ENCODE measurements at places on chromosomes 11 and 22. TPM values are rescaled to one million over a fixed set of nuclear protein-coding genes. Genes with fewer than 3 reads are reported as not detected.
A peak's percentile ranks its signal among the peaks of the same experiment; 100 is the strongest.

DNA sequence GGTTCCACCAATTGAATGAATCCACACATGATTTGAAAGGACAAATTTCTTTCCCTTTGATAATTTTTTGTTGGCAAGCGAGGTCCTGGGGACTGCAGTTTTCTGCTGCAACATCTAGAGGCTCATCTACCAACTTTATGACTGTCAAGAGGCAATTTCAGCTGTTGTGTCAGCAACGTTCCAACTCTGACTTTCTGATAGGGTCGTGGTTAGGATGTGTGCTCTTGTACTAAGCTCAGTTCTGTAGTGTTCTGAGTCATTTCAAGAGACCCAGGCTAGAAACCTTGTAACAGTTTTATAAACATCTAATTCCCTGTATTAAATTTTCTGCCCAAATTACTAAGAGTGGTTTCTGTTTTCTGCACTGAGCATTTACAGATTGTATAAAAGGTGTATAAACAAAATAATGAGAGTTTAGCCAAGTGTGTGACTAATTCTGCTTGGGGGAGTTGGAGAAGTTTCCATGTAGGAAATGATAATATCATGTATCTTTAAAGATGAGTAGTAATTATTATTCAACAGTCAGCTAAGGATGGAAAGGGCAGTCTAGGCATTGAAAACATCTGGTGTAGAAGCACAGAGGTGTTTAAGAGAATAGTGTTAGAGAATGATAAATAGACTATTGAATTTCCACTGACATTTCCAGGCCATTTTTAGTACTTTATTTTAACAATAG, 72.2 kb downstream of the RBMXL2 start:
- no peaks in the 10 kb centered on the region for H3K4me1 ChIP-seq
- H3K4me3 ChIP-seq: no peak overlapping the region
- no peak for DNase-seq
- H3K36me3 ChIP-seq: no peaks in the 10 kb centered on the region
- H3K27me3 ChIP-seq: no peaks in the 10 kb centered on the region

GRCh38 chr11:68315171-68315920, 3.0 kb downstream of the LRP5 start:
- no peak overlapping the region for H3K4me3 ChIP-seq
- H3K36me3 ChIP-seq: no peaks in the 10 kb centered on the region
- DNase-seq: no peak

DNA sequence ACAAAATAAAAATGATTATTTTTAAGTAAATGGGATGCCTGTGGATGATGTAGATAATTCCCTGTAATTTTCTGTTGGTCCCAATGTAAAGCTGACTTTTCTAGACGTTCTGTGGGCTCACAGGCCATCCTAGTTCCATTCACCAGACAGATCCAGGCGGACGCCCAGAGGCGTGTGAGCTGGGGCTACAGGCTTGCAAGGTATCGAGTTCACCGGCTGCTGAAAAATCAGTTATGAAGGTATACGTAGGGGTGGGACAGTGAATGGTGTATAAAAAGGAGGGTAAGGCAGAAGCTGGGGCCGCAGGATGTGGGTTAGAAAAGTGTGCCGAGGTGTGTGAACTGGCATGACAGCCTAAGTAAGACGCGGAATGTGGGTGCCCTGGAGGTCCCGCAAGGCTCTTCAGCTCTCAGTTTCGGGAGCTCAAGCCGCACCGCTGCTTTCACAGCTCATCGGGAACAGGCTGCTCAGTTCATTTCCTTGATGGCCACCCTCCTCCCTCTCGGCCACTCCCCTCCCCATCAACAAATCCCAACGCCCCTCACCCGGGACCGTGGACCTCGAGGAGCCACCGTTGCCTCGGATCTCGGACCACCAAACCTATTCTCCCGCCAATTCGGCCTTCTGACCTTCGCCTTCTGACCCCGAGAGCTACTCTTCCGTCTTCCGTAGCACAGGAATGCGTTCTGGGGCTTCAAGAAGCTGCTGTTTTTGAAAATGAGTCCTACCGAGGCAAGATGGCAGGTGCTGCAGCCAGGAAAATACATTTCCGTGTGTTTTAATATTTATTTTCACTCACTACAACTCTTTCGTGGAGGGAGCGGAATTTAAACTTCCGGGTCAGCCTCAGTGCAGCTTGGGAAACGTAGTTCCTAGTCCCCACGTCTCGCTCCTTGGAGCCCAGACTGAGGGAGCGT, at the start of gene XNDC1N:
Gene XNDC1N (minus strand): TSS at position 775 of the 917 bp plus-strand sequence. CDS start 5,241 bp downstream, outside the sequence.
- peak within 1 kb of the TSS; percentile 96 for H3K27ac ChIP-seq
- H3K27me3 ChIP-seq: no peaks in the 10 kb centered on the region
- no peaks in the 10 kb centered on the region for H3K36me3 ChIP-seq
- peak; percentile 87 for DNase-seq
- H3K4me1 ChIP-seq: peaks cover 20% of the 10 kb centered on the region

- no peak for DNase-seq
- H3K27me3 ChIP-seq: no peaks in the 10 kb centered on the region
- no peaks in the 10 kb centered on the region for H3K36me3 ChIP-seq
- no peak overlapping the region for H3K27ac ChIP-seq
Observed at GRCh38 chr22:46641811-46642266, 21.7 kb downstream of the GRAMD4 start.

- no peak overlapping the region for H3K4me3 ChIP-seq
- H3K27me3 ChIP-seq: no peaks in the 10 kb centered on the region
- H3K36me3 ChIP-seq: peaks cover 9% of the 10 kb centered on the region
- peaks cover 75% of the 10 kb centered on the region for H3K4me1 ChIP-seq
- no peak overlapping the region for H3K27ac ChIP-seq
Observed at GRCh38 chr22:19118329-19118880, 3.8 kb downstream of the DGCR2 start.

GRCh38 chr22:31055635-31056159, 25.4 kb upstream of the SMTN start:
- no peaks in the 10 kb centered on the region for H3K27me3 ChIP-seq
- no peaks in the 10 kb centered on the region for H3K4me1 ChIP-seq
- H3K27ac ChIP-seq: no peak overlapping the region

The CRYBA4 gene
- not detected for total RNA-seq

The PGA5 gene
- total RNA-seq: not detected

DNA sequence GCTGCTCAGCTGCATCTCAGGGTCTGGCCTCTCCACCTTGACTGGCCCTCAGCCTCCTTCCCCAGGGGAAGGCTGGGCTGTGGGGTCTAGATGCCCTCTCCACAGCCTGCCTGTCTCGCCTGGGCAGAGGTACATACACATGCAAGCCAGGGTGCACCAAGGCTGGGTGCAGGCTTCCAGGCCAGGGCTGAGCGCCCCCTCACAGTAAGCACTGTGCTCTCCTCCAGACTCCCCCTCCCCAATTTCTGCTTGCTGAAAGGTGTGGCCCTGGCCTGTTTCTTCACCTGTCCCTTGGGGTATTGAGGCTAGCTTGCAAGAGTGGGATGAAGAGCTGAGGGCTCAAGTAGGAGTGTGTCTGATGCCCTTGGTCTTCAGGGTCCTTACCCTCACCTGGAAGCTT, 22.5 kb downstream of the RELT start:
- no peak overlapping the region for H3K27ac ChIP-seq
- no peaks in the 10 kb centered on the region for H3K4me1 ChIP-seq
- no peak overlapping the region for H3K4me3 ChIP-seq
- H3K27me3 ChIP-seq: no peaks in the 10 kb centered on the region

DNA sequence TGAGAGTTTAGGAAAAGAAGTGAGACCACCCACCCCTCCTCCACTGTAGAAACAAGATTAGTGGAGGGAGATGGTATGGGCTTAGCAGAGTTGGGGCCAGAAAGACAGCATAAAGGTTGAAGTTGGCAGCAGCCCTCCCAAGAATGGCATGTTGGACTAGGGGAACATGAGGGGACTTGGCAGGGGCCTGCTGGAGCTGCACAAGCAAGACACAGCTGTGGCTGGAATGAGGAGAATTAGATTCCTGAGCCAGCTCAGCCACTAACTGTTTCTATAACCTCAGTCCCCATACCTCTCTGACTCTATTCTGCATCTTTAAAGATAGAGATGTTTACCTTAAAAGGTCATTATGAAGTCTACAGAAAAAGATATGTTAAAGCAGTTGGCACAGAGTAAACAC, 13.2 kb downstream of the MAP6 start:
- H3K36me3 ChIP-seq: no peaks in the 10 kb centered on the region
- no peak overlapping the region for H3K4me3 ChIP-seq
- H3K27me3 ChIP-seq: no peaks in the 10 kb centered on the region
- no peaks in the 10 kb centered on the region for H3K4me1 ChIP-seq
- H3K27ac ChIP-seq: no peak overlapping the region

GRCh38 chr22:33347002-33347401, 288.8 kb upstream of the SYN3 start:
- no peaks in the 10 kb centered on the region for H3K4me1 ChIP-seq
- H3K36me3 ChIP-seq: no peaks in the 10 kb centered on the region
- no peaks in the 10 kb centered on the region for H3K27me3 ChIP-seq

GRCh38 chr22:27641049-27641795, 160.3 kb downstream of the MN1 start:
- no peak for DNase-seq
- H3K27ac ChIP-seq: no peak overlapping the region
- no peaks in the 10 kb centered on the region for H3K27me3 ChIP-seq
- no peaks in the 10 kb centered on the region for H3K4me1 ChIP-seq

The SMC1B gene
- 0.37 TPM for total RNA-seq

GRCh38 chr11:12675951-12676711, 1.9 kb downstream of the TEAD1 start:
- no peak overlapping the region for H3K4me3 ChIP-seq
- no peak for DNase-seq
- H3K27me3 ChIP-seq: peaks cover 24% of the 10 kb centered on the region

DNA sequence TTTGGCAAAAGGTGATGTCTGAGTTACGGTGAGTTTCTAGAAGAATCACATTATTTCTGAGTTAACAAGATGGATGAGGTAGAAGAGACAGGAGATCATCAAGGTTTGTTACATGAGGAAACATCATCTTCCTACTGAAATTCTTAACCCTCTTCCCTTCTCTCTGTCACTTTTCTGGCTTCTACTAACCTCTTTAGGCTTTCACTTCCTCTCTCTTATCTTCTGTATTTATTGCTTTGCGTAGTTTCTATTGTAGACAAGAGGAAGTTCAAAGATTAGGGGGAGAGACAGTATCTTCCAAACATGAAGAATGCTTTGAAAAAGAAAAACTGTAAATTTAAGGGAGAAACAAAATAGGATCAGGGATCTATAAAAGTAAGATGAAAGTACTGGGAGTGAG, 75.4 kb downstream of the TRPC6 start:
- DNase-seq: no peak
- no peaks in the 10 kb centered on the region for H3K36me3 ChIP-seq
- no peak overlapping the region for H3K4me3 ChIP-seq
- H3K27me3 ChIP-seq: no peaks in the 10 kb centered on the region

The IL10RA gene
- 122 TPM for total RNA-seq

DNA sequence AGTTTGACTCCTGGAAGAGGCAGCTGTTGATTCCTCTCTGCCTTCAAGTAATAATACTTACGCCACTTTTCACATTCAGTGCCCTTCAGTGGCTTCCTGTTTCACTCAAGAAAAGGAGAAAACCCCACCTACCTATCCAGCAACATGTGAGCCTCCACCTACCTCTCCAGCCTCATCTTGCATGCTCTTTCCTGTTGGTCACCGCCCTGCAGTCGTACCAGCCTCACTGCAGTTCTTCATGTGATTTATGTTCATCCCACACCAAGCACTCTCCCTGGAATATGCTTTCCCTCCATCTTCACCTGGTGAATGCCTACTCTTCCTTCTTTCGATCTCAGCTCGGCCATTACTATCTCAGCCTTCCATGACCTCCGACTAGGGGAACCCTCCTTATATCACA, 21.8 kb upstream of the YWHAH start:
- no peaks in the 10 kb centered on the region for H3K36me3 ChIP-seq
- H3K27me3 ChIP-seq: no peaks in the 10 kb centered on the region
- no peak overlapping the region for H3K27ac ChIP-seq
- DNase-seq: no peak

The CXCR5 gene
- total RNA-seq: 6.3 TPM

The PHETA2 gene
- total RNA-seq: 3.1 TPM

The CNTN5 gene
- not detected for total RNA-seq

- no peaks in the 10 kb centered on the region for H3K27me3 ChIP-seq
- no peak overlapping the region for H3K4me3 ChIP-seq
- no peak overlapping the region for H3K27ac ChIP-seq
- no peak for DNase-seq
- H3K4me1 ChIP-seq: no peaks in the 10 kb centered on the region
- no peaks in the 10 kb centered on the region for H3K36me3 ChIP-seq
Observed at GRCh38 chr11:16093889-16094653, 262.3 kb downstream of the SOX6 start.

- no peaks in the 10 kb centered on the region for H3K27me3 ChIP-seq
- H3K27ac ChIP-seq: no peak overlapping the region
- no peaks in the 10 kb centered on the region for H3K36me3 ChIP-seq
- no peak for DNase-seq
- no peak overlapping the region for H3K4me3 ChIP-seq
- H3K4me1 ChIP-seq: no peaks in the 10 kb centered on the region
Observed at GRCh38 chr11:113138731-113139130, 175.7 kb upstream of the TTC12 start.

DNA sequence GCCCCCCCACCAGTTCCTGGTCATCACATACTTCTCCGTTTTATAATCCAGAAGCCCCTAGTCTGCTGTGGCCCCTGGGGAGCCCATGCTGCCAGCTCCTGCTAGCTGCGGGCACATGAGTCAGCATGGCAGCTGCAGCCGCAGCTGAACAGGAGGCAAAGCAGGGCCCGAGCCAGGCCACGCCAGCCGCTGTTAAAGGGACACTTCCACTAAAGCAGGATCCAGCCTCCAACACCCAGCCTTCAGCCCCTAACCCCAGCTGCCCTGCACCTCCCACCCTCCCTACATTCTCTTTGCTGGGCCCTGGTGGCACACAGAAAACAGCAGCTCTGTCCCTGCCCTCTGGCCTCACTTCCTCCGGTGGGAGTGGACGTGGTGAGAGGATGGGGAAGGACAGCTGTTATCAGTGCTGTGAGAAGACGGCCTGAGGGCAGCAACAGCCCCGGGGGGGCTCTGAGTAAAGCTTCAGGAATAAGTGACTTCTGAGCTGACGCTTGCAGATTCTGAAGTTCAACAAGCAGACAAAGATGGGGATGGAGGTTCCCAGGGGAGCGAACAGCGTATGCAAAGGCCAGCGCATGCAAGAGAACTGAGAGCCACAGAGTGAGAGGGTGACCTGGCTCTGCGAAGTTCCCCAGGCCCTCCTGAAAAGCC, 688 bp upstream of the LRRC74B start:
- peak overlapping the region; percentile 52 for H3K4me3 ChIP-seq
- no peaks in the 10 kb centered on the region for H3K36me3 ChIP-seq
- DNase-seq: no peak
- H3K27me3 ChIP-seq: peaks cover 9% of the 10 kb centered on the region

The GVQW3 gene
- total RNA-seq: 2.5 TPM

GRCh38 chr22:42645341-42645937, 3.8 kb downstream of the CYB5R3 start:
- H3K36me3 ChIP-seq: no peaks in the 10 kb centered on the region
- no peak overlapping the region for H3K4me3 ChIP-seq
- peaks cover 37% of the 10 kb centered on the region for H3K4me1 ChIP-seq

The ZDHHC5 gene
- 89.0 TPM for total RNA-seq

- no peaks in the 10 kb centered on the region for H3K36me3 ChIP-seq
- H3K27ac ChIP-seq: no peak overlapping the region
- no peaks in the 10 kb centered on the region for H3K4me1 ChIP-seq
- no peak overlapping the region for H3K4me3 ChIP-seq
Observed at GRCh38 chr11:106161775-106162634, 84.5 kb downstream of the AASDHPPT start.

GRCh38 chr11:93193731-93194130, 4.1 kb downstream of the SLC36A4 start:
- H3K4me1 ChIP-seq: no peaks in the 10 kb centered on the region
- H3K27ac ChIP-seq: no peak overlapping the region
- no peak overlapping the region for H3K4me3 ChIP-seq
- DNase-seq: no peak
- no peaks in the 10 kb centered on the region for H3K27me3 ChIP-seq
- no peaks in the 10 kb centered on the region for H3K36me3 ChIP-seq

The KCNQ1OT1 gene
- 0.20 TPM for total RNA-seq
